ENCODE measurements at places on chromosomes 1 and 21.

DNA sequence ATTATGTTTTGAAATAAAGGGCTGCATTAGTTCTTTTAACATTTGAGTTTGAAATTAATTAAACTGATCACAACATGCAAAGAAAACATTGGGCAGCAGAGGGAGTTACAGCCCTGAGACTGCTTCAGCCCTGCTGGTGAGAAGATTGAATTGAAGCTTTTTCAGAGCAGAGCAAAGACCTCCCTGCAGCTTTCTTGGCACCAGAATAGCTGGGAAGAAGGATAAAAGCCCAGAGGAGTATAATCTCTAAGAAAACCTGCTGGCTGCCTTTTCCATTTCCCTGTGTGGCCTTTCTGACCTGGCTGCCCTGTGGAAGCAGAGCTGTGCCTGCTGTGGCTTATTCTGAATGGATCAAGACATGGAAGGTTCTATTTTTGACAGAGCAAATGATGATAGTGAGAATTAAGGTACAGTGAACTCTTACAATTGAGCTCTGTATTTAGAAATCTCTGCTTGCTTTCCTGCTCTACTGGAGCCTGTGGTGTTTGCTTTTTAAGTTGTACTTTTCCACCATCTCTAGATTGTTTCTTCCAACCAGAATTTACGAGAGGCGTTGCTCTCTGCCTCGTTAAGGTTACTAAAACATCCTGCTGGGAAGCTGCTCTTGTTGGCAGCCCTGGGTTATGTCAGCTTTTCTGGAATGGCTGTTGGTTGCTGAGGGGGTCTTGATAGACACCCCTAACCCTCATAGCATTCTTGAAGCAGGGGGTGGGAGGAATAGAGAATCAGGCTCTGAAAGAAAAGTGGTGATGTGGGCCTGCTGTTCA lies 9.9 kb downstream of the SNRPE start:
- no peak for ATAC-seq

DNA sequence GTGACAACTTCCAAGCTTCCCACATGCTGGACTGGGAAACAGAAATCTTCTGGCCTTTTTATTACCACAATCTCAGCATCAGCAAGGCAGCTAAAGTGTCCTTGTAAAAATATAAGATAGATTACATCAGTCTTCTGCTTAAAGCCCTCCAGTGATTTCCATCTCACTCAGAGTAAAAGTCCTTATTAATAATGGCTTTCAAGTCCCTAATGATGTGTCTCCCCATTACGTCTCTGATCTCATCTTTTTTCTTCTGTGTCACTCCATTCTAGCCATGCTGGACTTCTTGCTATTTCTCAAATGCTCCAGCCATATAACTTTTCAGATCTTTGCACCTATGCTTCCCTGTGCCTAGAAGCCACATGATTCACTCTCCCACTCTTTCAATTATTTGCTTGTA lies 22.1 kb downstream of the PAPPA2 start:
- no peak for ATAC-seq

DNA sequence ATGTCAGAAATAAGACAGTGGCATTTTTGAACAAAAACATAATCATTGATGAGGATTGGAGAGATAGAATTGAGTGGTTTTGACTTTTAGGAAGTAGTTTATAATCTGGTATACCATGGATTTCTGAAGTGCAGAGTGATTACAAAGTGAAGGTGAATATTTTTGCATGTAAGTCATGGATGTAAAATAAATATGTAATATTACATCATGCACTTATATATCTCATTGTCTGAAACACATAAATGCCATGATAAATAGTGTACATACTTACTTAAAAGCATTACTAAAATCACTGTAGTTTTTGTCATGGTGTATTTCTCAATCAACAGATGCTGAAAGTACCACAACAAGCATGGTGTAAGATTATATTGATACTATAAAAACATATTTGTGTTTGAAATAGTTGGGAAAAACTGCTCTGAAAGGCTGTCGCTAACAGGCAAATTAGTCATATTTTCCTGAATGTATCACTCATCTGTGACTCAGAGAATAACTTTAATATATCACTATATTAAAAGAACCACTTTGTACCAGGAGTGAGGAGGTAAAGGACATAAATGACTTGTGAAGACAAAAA lies 24.8 kb upstream of the RGS18 start:
- ATAC-seq = no peak

DNA sequence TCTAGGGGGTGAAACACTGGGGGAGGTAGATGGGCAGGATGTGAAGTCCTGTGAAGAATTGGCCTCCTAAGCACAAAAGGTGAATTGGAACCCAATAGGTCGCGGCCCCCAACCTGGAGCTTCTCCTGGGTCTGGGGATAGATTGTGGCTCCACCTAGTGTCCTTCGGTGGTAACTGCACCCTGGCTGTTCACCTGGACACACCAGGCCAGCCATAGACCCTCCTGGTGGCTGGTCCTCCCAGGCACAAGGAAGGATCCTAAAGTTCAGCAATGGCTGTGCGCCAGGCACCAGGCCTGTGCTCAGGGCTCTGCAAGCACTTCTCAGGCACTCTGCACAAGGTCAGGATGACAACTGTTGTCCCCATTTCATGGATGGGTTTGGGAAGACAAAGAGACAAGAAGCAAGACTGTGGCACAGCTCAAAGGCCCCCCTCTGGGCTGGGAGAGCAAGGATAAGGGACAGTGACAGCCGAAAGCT lies 13.5 kb downstream of the ESPN start:
- peak; percentile 64 for ATAC-seq

GRCh38 chr1:32180186-32181060 lies 948 bp downstream of the TXLNA start:
- ATAC-seq = peak; percentile 27

GRCh38 chr1:196651637-196652215 lies at the start of gene CFH:
Gene CFH, plus strand, starts transcription at chr1:196652043. Its CDS starts 75 bp downstream, at chr1:196652118.
- peak; percentile 60 for ATAC-seq

- ATAC-seq = no peak
Measured at GRCh38 chr1:117641536-117641935, 35.7 kb downstream of the TENT5C start.

GRCh38 chr21:45443595-45444181 lies 38.7 kb downstream of the COL18A1 start:
- no peak for ATAC-seq

DNA sequence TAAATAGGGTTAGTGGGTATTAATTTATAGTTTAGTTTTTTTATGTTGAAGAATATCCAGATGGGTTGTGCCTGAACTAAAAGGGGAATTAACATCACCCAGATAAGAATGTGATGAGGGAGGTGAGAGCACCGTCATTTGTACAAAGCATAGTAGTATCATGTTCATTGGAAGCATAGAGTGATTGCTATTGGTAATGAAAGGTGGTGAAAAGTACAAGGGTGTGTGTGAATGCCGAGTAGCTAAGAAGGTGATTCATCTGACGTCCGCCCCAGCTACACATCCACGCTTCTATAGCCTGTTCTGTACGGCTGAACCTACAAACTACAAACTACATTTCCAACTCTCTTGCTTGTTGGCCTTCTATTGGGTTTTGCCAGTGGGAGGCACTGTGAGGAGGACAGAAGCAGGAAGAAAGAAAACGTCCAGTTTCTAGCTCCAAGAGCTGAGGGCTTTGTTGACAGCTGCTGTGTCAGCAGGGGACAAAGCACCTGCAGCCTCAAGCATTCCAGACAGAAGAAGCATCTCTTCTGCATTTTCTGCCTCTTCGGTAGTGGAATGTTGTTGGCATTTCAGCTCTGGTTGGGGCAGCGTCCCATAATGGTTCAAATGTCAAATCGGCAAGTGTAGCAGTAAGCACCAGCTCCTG lies 404.8 kb downstream of the KCTD3 start:
- ATAC-seq = no peak

GRCh38 chr1:206702803-206703202 lies 18.1 kb downstream of the MAPKAPK2 start:
- ATAC-seq = no peak

DNA sequence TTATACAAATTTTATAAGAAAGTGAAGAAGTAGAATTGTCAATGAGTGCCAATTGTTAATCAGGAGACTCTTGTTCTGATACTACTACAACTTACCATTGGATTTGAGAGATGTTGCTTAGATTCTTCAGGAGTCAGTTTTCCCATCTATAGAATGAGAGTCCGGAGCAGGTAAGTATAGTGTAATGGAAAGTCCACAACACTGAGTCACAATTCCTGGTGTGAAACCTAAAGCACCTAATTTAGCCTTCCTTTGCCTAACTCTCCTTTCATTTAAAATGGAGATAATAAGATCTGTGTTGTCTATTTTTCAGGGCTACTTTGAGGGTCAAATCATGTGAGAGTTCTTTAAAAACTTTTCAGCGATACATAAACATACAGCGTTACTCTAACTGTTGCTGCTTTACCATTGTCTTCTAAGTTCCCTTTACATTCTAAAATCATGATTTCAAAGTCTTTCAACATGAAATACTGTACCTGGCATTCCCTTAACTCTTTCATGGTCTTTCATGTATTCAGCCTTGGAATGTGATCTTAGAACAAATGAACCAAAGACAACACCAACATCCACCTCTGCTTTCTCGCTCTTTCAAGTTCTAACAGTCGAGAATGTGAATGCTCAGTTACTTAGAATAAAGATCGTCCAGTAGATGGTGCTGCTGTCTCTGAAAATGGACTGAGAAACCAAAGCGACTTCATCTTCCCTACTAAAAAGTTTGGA lies 90.9 kb downstream of the SLC30A10 start:
- no peak for ATAC-seq

DNA sequence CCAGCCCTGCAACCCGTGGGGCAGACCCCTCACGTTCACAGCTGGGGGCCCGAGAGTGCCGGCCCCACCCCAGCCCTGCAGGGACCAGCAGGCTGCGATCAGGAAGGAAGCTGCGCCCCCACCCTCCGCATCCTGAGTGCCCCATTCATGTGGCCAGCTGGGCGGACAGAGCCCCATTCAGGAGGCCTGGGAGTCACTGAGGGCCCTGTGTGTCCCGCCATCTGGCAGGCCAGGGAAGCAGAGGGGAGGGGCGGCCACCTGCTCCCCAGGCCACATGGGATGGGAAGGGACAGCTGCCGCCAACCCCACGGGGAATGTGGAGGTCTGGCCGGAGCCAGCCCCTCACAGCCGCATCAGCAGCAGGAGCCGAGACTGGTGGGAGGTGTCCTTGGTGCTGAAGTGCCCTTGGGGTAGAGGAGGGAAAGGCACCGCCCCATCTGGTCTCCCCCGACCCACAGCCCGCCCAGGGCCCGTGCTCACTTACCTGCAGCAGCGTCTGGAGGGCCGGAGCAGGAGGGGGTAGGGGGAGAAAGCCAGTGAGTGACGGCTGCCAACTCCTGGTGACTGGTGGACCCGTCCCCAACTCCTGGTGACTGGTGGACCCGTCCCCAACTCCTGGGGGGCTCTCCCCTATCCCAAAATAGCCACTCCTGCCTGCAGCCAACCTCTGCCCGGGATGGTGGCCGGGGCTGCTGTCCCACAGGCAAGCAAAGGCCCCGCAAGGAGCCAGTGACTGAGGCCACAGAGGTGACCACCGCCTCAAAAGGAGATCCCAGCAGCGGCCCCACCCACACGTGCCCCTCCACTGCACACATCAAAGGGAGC lies 8.7 kb downstream of the ACAP3 start:
- ATAC-seq = no peak

DNA sequence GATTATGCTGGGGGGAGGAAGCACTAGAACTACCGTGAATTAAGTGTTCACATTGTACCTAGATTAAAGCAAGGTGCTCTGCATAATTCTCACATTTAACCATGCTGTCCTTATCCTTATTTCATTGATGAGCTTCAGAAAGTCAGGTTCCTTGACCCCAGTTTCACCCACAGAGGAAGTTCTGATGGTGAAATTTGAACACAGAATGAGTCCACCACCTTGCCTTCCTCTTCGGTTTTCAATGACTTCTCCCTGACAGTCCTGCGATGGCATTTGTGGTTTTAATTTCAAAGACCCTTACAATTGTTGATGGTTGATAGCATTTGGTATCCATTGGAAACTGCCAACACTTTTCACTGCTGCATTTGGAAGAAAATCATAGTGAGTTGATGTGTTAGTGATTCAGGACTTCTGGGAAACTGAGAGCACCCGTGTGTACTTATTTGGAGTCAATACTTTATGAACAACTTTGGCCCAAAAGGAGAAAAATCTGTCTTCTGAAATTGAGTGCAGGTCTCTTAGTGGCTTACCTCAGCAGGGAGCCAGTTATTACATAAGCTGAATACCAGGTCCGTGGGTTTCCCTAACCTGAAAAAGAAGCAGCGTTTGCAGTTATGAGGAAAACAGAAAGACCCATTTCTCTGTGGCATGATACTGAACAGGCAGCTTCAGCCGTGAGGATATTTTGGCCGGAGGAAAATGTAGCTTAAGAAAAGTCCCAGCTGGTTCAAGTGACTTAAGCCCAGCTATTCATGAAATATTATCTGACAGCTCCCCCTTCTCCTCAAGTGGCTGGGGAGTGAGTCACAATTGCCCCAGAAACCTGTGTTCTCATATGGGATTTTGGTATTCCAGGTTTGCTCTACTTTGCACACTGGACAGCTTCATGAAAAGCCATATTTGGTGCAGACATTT lies 47.5 kb downstream of the ROR1 start:
- ATAC-seq = no peak

DNA sequence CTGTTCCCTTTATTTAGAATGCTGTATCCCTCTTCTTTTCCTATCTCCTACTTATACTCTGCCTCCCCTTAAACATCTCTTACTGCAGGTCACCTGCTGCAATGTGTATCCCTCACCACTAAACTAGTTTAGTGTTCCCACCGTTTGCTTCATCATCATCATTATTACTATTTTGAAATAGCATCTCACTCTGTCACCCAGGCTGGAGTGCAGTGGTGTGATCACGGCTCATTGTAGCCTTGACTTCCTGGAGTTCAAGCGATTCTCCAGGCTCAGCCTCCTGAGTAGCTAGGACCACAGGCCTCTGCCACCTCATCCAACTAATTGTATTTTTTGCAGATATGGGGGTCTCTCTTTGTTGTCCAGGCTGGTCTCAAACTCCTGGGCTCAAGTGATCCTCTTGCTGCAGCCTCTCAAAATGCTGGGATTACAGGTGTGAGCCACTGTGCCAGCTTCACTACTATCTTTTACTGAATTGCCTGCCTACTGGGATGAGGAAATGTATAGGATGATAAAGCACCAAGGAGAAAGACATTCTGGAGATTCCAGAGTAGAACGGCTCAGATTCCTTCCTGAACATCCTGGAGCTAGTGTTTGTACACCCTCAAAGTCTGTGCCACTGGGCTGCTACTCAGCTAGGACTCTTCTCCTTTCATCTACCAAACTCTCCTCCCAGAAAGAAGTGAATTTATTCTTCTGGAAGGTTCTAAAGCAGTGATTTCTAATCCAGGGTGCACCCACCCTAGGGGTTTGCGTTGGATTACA lies 8.6 kb upstream of the IFNAR1 start:
- no peak for ATAC-seq

GRCh38 chr21:46151989-46152926 lies 3.1 kb downstream of the FTCD start:
- no peak for ATAC-seq
